NCI-H774 (cell line): ENCODE measurements at places on chromosomes 2 and 18.
A peak's percentile ranks its signal among the peaks of the same experiment; 100 is the strongest.

DNA sequence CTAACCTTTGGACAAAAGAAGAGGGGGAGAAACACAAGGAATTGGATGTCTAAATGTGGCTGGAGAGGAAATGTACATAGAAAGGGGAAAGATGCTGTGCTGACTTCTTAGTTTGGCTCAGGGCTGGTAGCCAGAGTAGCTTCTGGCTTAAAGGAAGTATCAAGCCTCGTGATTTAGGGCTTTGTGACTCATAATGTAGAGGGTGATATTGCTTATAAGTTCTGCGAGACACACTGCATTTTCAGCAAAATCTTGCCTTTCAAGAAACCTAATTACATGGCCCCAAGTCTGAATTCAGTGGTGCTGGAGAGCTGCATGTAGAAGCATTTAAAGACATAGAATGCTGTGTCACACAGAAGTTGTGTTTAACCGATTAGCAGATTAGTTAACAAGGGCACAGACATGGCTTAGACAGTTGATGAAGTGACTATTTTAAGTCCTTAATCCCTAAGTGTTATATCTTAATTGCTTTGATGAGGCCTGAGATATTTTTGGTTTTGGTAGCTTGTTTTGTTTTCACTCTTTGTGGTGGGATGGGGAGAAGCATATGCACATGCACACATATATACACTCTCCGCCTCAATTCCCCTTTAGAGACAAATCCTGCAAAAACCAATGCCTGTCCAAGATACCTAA is 66.4 kb downstream of the EPAS1 start:
- no peak for DNase-seq

GRCh38 chr18:9337873-9338272 is 3.3 kb downstream of the TWSG1 start:
- DNase-seq: no peak

DNA sequence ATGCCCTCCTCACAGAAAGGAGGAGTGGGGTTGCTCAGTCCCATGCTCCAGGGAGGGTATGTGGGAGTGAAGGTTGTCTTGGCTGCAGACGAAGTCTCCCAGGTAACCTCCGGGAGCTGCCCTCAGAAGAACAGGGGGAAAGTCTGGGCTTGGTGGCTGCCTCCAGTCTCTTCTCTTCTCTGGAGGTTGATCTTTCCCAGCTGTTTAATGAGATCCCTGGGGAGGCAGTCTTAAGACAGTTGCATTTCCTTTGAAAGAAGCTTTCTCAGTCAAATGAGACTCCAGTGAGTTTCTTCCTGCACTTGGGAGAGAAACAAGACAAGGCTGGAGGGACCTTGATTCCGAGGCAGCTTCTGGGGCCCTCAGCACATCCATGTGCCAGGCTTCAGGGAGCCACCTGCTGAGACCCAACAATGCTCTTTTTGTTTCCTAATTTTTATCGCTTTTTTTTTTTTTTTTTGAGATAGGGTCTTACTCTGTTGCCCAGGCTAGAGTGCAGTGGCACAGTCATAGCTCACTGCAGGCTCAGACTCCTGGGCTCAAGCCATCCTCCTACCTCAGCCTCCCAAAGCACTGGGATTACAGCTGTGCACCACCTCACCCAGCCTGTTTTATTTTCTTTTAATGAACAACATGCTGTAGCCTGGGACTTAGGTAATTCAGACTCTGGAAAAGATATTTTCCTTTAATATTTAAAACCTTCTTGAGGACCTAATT is 71.7 kb upstream of the TPO start:
- DNase-seq: no peak

GRCh38 chr2:1546023-1546591 is 132.8 kb downstream of the TPO start:
- peak; percentile 38 for DNase-seq

GRCh38 chr2:167652401-167652800 is 595.0 kb downstream of the STK39 start:
- no peak for DNase-seq

DNA sequence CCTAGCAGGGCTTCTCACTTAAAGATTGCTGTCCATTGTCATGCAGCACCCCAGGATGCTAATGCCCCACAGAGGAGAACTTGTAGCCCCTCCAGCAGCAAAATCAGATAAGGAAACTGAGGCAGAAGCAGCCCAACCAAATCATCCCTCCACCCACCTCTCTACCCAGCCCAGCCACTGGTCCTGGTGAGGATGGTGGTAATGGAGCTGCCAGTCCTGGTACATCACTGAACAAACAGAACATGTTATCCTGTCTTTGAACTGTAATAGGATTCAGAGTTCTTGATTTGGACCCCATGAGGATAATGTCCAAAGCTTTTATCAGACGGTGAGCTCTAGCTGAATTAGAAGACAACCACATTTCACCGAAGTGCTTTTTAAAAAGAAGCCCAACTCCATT is 113.2 kb downstream of the MRO start:
- DNase-seq: no peak
